ENCODE measurements at places on chromosomes 1 and 21. TPM values are rescaled to one million over a fixed set of nuclear protein-coding genes. Genes with fewer than 3 reads are reported as not detected.
A peak's percentile ranks its signal among the peaks of the same experiment; 100 is the strongest.

DNA sequence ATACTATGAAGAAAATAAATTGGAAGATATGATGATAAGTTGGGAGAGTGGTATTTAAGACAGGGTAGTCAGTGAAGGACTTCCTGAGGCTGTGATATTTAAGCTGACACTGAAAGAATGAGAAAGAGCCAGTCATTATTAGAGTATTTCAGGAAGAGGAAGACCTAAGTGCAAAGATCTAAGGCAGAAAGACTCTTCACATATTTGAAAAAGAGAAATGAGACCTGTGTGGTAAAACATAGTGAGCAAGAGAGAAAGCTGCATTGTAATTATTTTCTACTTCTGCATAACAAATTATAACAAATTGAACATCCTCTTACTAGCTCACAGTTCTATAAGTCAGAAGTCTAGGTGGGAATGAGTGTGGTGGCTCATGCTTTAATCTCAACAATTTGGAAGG lies 34.6 kb upstream of the DOCK7 start:
- DNase-seq = no peak

DNA sequence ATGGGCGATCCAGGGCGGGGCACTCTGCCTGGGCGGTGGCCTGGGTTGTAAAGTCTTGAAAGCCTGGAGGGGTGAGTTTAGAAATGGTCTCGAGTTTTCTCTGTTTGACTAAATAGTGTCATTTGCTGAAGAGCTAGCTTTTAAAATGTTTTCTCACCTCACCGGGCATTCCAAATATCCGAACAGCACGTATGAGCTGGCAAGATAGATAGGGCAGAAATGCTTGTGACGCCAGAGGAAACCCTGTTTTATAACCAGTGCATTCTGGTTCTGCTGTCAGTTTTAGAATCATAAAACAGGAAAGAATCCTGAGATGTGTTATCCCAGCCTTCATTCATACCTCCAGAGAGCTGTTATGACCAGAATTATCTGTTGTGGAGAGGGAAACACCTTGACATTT lies 725 bp downstream of the RTCA start:
- no peak for DNase-seq

- DNase-seq = no peak
Observed at GRCh38 chr1:113401067-113401466, 10.8 kb downstream of the MAGI3 start.

DNA sequence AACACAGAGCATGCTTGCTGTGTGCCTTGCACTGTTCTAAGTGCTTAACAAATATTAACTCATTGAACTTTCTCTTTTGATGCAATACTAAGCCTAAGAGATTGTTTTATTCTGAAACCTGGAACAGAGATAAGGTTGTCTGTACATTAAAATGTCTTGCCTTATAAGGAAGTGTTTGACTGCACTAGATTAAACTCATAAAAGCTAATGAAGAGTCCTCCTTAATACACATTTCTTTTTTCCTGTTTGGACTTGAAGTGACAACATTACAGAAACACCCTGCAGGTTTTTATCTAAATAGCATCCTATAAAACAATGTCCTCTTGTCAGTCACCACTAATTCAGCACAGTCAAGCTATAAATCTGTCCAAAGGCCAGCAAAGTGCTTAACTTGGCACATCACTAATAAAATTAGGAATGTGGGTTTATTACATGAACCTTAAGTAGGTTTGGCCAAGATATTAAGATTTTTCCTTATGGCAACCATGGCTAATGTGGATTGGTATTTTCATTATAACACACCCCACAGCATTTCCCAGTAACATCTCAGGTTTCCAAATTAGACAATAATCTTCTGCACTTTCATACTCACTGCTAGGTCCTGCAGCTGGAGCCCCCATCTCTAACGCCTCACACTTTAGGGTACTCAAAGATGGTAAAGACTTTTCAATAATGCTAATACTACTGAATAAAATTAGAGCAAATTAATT lies 389.7 kb downstream of the LMO4 start:
- no peak for DNase-seq

GRCh38 chr1:24779689-24780464 lies 34.6 kb downstream of the CLIC4 start:
- DNase-seq = no peak

GRCh38 chr1:36306902-36307456 lies 811 bp downstream of the SH3D21 start:
- peak; percentile 99 for DNase-seq

DNA sequence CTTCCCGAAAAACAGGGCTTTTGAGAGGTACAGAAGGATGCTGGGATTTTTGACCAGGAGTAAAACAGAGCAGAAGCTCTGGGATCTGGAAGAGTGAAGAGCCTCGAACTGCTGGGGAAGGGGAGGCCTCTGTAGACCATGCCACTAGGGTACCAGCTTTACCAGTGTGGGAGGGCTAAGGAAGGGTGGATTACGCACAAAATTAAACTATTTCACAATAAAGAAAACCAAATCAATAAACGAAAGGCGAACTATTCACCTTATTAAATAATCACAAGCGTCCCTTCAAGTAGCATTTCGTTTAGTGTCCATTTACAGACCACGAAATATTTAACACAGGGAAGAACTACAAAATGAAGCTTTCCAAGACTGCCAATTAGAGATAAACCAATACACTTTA lies 723 bp downstream of the CZIB start:
- DNase-seq = no peak

- no peak for DNase-seq
Observed at GRCh38 chr1:182050481-182051448, 10.7 kb downstream of the ZNF648 start.

GRCh38 chr1:97340951-97341350 lies 579.9 kb downstream of the DPYD start:
- DNase-seq = no peak

DNA sequence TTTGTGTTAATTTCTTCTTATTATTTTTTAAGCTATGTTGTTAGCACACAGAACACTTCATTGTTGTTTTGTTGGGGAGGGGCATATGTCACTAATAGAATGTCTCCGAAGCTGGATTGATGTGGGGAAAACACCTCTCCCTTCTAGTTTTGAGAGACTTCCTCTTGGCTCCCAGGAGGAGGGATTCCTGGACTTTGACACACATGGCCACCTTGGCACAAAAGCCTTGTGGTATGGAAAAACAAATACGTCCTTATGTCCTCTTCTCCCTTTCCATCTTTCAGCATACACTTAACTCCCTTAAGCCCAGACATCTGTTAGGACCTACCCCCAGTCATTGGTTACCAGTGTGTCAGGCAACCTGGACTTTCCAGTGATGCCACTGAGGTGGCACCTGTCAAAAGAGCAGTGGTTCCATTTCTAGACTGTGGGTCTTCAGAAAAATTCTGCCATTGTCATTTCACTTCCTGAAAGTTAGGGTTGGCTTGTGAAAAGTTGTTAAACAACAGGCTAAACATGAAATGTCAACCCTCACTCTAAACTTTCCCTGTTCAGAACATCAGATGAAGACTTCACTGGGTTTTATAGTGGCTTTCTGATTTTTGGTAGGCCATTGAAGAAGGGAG lies 12.5 kb upstream of the ABCB10 start:
- no peak for DNase-seq

DNA sequence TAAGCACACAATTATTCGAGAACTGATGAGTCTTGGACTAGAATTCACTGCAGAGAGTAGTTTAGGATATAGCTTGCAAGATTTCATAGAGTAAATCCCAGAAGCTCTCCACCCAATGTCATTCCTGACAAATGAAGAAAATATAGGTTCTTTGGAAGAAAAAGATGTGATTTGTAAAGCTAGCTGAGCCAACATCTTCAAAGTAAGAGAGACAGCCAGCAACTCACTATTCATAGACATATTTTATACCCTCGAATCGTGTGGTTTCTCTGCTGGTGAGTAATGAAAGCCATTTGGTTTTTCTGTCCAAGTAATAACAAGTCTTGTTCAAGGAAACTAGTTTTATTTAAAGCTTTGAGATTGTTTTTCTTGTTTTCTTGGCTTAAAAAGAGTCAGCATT lies 165.7 kb upstream of the SYT6 start:
- DNase-seq = no peak

- peak; percentile 5 for DNase-seq
Observed at GRCh38 chr1:99018313-99018712, 13.7 kb upstream of the PLPPR5 start.

DNA sequence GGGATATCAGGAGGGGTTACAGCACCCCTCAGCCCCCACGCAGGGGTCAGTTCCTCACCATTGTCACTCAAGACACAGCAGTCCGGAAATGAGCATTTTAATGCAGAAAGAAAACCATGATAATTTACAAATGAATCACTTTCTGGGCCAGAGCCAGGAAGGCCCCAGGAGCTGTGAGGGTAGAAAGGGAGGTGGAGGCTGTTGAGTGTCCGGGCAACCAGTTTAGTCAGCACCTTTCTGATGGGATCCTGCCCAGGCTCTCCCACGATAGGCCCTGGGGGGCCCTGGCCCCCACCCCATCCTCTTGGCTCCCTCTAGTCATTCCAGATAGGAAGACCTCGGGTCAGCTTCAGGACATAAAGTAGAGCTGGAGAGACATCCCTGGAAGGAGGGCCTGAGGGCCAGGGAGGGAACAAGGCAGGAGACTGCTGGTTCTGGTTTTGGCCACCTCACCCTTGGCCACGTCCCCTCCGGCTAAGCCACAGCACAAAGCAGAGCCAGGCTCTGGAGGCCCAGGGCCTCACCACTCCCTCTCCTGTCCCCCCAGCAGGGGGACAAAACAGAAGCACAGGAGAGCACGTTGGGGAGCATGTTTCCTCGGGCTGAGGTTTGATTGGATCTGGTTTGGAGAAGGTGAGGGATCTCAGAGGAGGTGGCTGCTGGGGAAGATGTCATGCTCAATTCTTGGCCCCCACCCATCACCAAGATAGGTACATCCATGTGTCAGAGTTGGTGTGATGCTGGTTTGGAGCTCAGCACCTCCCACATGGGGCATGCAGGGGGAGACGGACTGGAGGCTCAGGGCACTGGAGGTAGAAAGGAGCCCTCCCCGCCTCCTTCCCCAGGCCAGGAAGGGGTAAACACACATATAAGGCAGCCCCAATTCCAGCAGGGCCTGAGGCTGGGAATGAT lies 20.6 kb downstream of the ETNK2 start:
- no peak for DNase-seq

DNA sequence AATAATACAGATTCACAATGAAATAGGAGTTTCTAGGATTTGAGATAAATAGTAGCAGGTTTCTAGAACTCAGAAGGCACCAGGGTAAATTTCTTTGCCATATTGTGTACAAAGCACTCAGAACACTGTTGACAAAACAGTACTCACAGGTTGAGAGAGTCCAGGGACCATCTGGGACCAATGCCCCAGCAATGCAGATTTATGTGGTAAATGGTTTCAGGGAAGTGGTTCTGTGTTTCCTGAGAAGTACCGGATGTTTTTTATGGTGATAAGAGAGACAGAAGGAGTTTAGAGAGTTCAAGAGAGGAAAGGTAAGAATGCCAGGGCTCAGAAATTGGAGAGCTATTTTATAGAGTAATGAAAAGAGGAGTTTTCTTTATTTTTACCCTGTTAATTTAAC lies 29.6 kb upstream of the DIPK1A start:
- DNase-seq = no peak

DNA sequence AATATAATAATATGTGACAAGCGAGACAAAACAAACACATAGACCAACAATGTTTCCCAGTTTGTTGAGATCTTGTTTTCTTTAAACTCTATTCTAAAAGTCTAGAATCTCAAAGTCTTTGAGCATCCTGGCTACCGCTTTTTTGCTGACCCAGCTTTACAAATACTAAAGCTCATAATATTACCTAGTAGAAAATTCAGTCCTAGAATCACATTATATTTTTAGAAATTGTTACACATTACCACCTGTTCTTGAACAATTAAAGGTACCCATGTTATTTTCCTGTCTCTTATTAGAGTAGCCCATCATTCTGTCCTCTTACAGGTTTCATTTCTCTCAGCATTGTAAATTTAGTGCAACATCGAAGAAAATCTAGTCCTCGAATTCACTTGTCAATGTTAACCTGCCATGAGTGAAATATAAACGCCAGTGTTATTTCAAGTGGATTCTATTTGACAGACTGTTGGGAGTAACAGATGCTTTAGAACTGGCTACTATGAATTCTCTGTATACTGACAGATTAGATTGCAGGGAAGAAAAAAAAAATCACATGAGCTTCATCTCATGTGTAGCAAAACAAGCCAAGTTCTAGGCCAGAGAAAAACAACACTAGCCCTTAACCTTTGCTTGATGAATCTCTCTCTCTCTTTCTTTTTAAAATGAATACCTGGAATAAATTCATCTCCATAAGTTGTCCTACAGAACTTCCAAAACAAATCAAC lies 851.2 kb upstream of the ADAMTS5 start:
- DNase-seq = no peak

- DNase-seq = no peak
Observed at GRCh38 chr1:65308781-65309303, 501 bp upstream of the DNAJC6 start.

DNA sequence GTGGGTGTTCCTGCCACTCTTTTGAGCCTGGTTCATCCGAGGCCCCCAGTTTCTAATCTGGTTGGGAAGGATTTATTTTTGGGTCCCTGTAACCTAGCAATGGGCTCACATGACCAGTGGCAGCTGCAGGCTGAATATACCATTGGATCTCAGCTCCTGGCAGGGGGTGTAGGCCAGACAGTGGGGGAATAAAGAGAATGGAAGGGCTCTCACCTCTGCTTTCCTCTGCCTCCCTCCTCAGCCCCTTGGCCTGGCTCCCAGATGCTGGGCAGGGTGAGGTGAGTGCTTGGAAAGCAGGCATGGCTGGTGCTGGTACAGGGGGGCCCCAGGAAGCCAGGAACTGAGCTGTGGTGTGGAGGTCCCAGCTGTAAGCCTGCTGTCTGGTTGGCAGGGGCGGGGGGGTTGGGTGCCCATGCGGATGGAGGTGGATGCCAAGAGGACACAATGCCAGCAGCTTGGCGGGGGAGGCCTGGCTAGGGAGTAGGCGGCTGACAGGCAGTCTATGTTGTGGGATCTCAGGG lies 3.6 kb upstream of the GPR61 start:
- peak; percentile 23 for DNase-seq

- peak; percentile 79 for DNase-seq
Observed at GRCh38 chr1:95384567-95384966, 150.6 kb downstream of the RWDD3 start.

OPRD1 gene
- total RNA-seq = 0.37 TPM

PRAMEF2 gene
- total RNA-seq = not detected

LCE1D gene
- total RNA-seq = not detected

RBM34 gene
- 107 TPM for total RNA-seq

VCAM1 gene
- total RNA-seq = 2.1 TPM

TMPRSS3 gene
- not detected for total RNA-seq

C1orf87 gene
- not detected for total RNA-seq

HSD3B2 gene
- not detected for total RNA-seq

CDK18 gene
- total RNA-seq = 25.5 TPM

SPRR4 gene
- not detected for total RNA-seq

All from neural progenitor cell (in vitro differentiated cells).